ENCODE measurements at places on chromosomes 7 and 10.

GRCh38 chr10:43115881-43116595, 22.2 kb upstream of the CSGALNACT2 start:
- no peak for DNase-seq

GRCh38 chr7:88617185-88617584, 142.3 kb upstream of the ZNF804B start:
- no peak for DNase-seq

GRCh38 chr7:32044739-32045138, 25.5 kb downstream of the PDE1C start:
- DNase-seq = no peak

- DNase-seq = no peak
Observed at GRCh38 chr10:117553815-117554172, 11.2 kb downstream of the EMX2 start.

- DNase-seq = no peak
Observed at GRCh38 chr10:43128331-43128730, 9.9 kb upstream of the CSGALNACT2 start.

DNA sequence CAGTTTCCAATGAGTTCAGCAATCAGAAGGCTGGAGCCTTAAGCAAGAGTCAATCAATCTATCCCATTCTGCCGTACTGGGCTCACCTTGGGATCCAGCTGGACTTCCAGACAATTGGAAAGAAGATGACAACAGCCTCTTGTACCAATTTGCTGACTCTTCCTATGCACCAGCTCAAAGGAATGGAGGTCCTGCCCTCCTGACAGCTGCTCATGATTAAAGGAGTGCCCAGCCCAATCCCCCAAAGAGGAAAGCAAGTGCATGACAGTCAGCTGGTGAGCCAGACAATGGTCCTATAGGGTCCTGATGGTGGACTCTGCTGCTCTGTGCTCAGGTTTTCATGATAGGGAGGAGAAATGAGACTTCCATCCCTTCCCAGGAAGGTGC, 25.1 kb downstream of the VSTM4 start:
- no peak for DNase-seq

DNA sequence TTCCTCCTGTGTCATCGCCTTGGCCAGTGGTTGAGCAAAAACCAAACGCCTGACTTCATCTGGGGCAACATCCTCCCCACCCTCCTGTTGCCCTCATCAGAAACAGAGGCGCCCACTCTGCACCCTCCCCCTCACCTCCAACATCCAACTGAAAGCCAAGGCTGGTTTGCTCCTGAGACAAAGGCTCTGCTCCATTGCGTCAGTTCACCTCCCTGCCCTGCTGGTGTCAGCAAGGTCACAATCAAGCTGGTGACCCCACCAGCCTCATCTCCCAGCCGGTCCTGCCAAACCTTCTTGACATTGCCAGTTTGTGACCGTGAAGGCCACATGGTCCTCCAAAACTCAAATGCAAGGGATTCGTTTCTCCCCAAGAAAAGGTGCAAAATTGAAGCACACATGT, 131.7 kb upstream of the ADAM12 start:
- no peak for DNase-seq

DNA sequence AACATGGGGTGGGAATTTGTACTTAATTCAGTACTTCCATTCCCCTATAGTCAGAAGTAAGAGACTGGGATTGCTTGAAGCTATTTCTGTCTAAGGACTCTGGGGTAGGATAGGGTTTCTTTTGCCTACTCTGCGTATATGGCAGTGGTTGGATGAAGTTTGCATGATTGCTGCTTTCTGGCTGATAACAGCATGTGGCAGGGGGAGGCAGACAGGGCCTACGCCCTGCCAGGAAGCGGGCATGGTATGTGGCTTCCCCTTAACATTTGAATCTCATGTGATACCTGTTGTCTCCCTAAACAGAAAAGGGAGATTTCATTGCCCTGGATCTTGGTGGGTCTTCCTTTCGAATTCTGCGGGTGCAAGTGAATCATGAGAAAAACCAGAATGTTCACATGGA, 57.1 kb downstream of the TACR2 start:
- peak; percentile 11 for DNase-seq

GRCh38 chr7:34886856-34887255, 150.4 kb downstream of the DPY19L1 start:
- DNase-seq = no peak

- no peak for DNase-seq
Observed at GRCh38 chr7:155181768-155182167, 111.6 kb downstream of the HTR5A start.

DNA sequence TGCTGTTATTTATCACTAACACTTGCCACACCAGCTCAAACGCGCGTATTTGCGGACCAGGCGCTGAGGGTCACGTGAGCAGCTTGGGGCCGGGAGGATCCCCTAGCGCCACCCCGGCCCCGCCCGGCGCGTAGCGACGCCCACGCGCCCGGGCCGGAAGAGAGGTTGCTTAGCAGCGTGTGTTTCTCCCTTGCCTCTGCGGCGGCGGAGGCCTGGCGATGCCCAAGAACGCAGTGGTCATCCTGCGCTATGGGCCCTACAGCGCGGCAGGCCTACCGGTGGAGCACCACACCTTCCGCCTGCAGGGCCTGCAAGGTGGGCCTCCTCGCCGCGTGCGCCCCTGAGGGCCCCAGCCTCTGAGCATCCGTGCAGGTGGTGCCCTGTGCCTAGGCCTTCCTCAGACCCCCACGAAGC, at the start of gene C10orf53:
C10orf53 (plus strand) TSS at position 172 of the 414 bp plus-strand sequence; CDS start at position 219, 47 bp downstream.
- DNase-seq = peak; percentile 9

GRCh38 chr7:50346545-50347497, 42.3 kb downstream of the IKZF1 start:
- DNase-seq = no peak

GRCh38 chr7:106270122-106270977, 14.4 kb downstream of the NAMPT start:
- no peak for DNase-seq

- no peak for DNase-seq
Observed at GRCh38 chr7:28144266-28144665, 36.3 kb downstream of the JAZF1 start.

DNA sequence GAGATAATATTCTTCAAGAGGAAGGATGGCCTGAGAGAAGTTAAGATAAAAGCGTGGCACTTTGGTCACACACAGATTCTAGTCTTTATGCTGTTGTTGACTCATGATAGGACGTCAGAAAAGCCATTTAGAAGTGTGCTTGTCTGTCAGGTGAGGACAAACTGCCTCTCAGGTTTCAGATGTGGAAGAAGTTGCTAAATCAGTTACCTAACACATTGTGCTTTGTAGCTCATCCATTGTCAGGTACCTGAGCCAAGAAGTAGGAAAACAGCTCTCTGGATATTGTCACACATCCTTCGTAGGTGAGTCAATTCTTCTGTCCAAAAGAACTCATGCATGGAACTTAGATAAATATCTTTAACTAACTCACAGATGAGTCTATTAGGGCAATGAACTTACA, 49.5 kb upstream of the PHYHIPL start:
- DNase-seq = no peak

GRCh38 chr10:56844978-56845529, 484.0 kb upstream of the ZWINT start:
- no peak for DNase-seq

- DNase-seq = no peak
Observed at GRCh38 chr7:102832674-102833073, 80.1 kb upstream of the LRRC17 start.

- no peak for DNase-seq
Observed at GRCh38 chr10:108424656-108425055, 1260.2 kb upstream of the SORCS1 start.

GRCh38 chr7:91182819-91183764, 81.1 kb upstream of the FZD1 start:
- DNase-seq = no peak

- no peak for DNase-seq
Observed at GRCh38 chr10:21171197-21171935, 274.3 kb upstream of the NEBL start.

GRCh38 chr7:100220586-100221230, 959 bp downstream of the PVRIG start:
- DNase-seq = no peak

GRCh38 chr7:70285854-70286253, 687.6 kb downstream of the AUTS2 start:
- DNase-seq = no peak

GRCh38 chr7:112752576-112752975, 37.6 kb downstream of the TMEM168 start:
- DNase-seq = no peak

GRCh38 chr7:66211429-66211828, 6.3 kb downstream of the TPST1 start:
- DNase-seq = no peak

- DNase-seq = no peak
Observed at GRCh38 chr7:103632972-103633371, 187.0 kb upstream of the SLC26A5 start.

DNA sequence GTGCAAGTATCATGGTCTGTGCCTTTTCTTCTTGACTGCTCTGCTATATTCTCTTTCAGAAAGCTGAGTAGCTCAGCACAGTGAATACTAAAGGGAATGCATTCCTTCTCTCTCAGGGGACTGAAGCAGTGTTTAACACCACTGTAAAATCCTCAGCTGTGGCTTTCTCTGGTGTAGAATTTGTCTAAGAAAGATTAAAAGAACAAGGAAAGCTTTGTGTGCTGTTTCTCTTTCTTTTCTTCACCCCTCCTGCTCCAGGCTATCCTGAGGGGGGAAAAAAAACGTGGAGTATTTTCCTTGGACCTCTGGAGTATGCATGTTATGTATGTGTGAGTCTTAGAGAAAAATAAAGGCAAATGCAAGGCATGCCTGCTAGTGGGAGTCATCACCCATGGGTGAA, 383.9 kb downstream of the AUTS2 start:
- no peak for DNase-seq

- no peak for DNase-seq
Observed at GRCh38 chr10:19730167-19730906, 85.9 kb upstream of the PLXDC2 start.

GRCh38 chr7:74094224-74095101, 10.9 kb downstream of the LIMK1 start:
- DNase-seq = peak; percentile 64

DNA sequence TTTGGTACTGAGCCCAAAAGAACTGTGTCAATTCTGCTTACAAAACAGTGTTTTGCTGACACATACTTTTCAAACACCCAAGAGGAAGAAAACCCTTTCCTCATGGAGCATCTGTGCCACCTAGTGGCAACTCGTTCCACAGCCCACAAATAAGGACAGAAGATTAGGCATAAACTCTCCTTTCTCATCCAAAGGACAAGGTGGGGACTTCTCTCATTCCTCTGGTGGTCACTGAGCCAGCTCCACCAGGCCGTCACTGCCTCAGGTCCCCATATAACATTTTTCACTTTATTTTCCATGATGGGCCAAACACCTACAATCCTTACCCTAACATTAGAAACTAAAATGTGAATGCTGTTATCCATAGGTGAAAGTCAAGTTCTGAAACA, 76.9 kb downstream of the RNF216 start:
- DNase-seq = peak; percentile 65

- no peak for DNase-seq
Observed at GRCh38 chr10:130418731-130419130, 282.5 kb downstream of the GLRX3 start.

DNA sequence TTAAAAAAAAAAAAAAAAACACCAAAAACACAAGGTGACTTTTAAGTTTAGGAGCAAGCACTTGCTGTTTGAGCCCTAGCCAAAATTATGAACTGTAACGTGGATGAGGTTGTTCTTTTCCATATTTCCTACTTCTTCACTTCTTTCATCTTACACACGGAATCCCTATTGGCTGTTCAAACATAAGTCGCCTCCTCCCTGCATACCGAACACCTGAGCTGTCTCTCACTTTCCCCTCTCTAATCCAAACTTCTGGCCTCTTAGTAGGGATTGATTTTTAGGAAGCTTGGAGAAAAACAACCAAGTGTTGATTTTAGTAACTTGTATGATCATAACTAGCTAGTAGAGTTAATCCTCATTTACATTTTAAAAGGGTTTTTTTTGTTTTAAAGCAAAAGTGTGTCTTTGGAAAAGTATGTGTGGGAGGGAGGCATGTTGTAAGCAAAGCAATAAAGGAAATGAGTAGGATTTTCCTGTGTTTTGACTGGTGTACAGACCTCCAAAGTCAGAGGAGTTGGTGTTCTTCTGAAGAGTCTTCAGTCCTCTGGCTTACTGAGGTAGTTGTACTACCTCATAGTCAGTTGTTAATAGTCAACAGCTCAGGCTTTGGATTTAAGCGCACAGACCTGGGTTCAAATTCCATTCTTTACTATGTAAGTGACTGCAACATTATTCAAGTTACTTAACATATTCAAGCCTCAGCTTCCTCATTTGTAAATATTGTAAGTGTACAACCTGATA, 39.3 kb downstream of the RABGEF1 start:
- no peak for DNase-seq

DNA sequence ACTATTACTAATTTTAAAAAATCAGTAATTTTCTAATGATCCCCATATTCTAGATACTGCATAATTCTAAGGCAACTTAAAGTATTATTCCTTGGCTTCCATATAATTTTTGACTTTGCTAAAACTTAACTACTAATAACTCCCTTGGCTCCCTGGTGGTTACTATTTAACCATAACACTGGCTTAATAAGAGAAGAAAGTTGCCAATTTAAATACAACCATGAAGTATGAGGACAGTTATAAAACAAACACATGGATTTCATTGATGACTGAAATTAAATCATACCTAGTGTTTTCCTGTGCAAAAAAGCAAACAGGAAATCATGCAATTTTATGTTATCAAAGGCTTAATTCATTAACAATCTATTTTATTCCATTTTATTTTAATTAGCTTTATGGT, 1073.9 kb downstream of the GRM8 start:
- DNase-seq = no peak

Measured in activated T-helper 1 cell treated with anti-CD3 and anti-CD28 coated beads, Interleukin-12 subunit alpha, Interleukin-12 subunit beta, Interleukin-2, Interleukin-4 antibody, amounts not matched to agents 30 ng/mL and 10 ng/mL and 1 ng/mL, durations not matched to agents 14 hours and 24 hours and 36 hours (primary cell).